Muscle of arm (tissue), 14 donors: ENCODE measurements at places on chromosomes 6 and 20.
A peak's percentile ranks its signal among the peaks of the same experiment; 100 is the strongest.

DNA sequence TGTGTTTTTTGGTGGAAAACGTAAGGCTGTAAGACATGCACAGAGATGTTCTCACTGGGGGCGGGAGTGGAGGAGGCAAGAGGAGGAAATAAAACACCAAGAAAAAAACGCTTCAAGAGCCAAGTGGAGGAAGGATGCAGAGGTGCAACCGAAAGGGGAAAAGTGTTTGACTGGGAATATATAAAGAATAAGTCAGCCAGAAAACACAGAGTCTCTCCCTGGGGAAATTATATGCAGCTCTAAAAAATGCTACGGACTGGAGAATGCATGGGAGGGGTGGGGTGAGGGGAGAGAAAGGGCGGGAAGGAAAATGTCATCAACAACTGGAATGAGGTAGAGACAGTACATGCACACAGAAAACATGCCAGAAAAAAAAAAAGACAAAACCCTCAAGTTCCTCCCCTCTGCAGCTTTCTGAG, 133.5 kb downstream of the SCML4 start:
- peak; percentile 89 for DNase-seq

GRCh38 chr6:27873021-27873940, 38.9 kb downstream of the OR2B2 start:
- peak; percentile 91 for DNase-seq

DNA sequence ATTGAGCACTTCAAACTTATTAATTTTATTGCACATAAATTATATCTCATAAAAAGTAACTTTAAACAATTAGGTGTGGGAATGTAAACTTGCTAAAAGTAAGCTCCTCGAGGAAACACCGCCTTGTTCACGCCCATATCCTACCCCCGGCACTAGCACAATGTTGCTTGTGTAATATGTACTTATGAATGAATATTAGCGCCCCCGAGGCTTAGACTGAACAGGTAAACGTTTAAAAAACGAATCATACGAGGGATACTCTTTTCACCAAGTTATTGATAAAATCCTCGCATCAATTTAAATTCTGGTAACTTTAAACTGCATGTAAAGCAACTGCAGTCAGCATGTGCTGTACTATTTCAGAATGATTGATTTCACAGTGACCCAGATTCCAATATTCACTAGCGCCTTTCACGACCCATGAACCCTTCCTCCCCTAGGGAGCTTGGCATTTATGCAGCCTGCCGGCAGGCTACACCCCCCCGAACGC, 637 bp downstream of the TFB1M start:
- no peak for DNase-seq

DNA sequence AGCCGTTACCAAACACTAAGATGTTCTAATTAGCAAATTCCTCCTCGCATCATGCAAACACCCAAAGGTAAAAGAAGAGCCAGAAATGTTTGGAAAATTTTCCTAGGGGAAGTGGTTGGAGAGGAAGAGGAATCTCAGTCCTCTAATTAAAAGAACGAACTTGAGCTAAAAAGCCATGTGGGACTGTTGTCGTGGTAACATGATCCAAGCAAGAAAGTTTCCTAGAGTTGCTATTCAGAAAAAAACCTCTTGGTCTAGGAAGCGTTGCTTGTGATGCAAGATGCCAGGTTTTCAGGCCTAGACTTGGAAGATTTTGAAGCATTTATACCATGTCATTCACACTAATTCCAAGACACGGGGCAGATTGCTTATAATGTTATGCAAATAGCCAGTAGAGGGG, 106.8 kb upstream of the DOK5 start:
- peak; percentile 35 for DNase-seq

DNA sequence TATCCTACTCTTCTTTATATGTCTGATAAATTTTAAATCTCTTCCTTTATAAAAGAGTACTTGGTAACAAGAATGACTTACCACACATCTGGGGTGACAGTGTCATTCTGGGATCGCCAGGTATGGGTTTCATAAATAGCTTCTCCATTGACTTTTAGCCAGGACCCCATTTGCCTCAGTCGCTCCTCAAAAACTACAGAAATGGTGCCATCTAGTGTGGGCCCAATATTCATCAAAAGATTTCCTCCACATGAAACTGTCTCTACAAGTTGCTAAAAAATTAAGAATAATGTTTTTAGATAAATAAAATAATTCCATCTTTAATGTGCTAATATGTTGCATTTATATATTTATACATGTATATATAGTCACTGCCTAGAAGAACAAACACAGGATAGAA, 9.7 kb downstream of the FUCA2 start:
- no peak for DNase-seq

DNA sequence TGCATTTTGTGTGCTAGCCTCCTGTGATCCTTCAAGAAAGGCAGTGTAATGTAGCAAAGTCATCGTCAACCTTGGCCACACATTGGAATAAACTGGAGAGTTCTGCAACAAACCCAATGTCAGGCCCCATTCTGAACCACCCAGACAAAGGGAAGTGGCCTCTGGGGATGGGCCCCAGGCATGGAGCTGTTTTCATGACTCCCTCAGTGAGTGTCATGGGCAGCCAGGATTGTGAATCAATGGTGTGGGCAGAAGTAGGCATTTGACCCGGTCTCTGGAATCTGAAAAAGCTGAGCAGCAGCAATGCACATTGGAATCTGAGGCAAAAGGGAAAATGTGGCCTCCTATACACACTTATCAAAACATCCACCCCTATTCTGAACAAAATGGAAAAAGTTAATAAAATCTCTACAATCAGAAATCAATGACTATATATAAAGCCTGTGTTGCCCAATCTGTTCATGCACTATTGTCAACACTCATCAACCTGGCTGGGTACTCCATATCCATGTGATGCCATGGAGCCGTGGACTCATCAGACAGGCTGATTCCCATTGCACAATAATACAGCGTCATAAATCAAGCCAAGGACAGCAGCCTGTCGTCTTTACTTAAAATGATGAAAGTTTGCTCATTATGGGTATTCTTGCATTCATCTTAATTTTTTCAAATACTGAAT, 134.9 kb upstream of the STMND1 start:
- no peak for DNase-seq

- no peak for DNase-seq
These were observed 355.4 kb downstream of the CD83 start for GRCh38 chr6:14472986-14473337.

DNA sequence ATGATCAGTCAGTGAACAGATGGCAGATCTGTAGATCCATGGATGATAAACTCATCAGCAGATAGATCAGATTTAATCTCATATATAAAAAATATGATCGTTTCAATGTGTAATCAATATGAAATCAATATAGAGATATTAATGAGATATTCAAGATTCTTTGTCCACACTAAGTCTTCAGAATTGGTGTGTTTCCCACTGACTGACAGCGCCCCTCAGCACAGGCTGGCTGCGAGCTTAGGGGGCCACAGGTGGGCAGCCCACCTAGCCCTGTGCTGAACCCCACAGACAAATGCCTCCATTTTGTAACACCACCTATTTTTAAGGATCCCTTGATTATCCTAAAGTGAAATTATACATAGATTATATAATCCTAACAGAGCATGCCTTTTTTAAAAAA, 32.3 kb downstream of the FRMD1 start:
- no peak for DNase-seq

DNA sequence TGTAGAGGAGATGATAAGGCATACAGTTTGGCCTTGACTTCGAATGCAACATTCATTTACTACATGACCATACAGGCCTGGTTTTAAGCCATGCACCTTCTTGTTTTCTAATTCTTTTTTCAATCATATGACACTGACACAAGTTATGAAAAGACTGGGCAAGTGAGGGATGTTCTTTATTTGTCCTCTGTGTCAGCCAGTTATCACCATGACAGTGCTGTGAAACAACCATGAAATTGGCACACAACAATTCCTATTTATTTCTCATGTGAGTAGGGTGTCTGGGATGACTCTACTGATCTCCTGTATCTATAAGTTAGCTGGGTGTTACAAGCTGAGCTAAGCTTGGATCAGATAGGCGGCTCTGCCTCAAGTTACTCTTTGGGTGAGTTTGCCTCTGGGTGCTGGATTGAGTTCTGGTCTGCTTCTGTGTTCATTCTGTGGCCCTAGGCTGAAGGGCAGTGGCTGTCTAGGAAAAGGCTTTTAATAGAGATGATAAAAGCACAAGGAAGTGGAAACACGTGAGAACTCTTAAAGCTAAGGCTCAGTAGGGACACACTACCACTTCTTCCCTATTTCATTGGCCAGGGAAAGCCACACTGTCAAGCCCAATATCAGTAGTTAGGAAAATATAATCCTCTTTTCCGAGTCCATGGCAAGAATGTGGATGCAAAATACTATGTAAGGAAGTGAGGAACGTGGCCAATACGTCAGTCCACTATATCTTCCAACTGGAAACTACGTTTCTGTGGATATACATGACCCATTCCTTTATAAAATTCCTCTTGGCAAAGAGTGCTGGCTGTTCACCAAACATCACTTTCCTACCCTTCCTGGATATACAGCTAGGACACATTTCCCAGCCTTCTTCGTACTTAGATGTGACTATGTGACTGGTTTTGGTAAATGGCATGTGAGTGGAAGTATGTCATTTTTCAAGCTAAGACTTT, 126.2 kb upstream of the RNF24 start:
- no peak for DNase-seq

DNA sequence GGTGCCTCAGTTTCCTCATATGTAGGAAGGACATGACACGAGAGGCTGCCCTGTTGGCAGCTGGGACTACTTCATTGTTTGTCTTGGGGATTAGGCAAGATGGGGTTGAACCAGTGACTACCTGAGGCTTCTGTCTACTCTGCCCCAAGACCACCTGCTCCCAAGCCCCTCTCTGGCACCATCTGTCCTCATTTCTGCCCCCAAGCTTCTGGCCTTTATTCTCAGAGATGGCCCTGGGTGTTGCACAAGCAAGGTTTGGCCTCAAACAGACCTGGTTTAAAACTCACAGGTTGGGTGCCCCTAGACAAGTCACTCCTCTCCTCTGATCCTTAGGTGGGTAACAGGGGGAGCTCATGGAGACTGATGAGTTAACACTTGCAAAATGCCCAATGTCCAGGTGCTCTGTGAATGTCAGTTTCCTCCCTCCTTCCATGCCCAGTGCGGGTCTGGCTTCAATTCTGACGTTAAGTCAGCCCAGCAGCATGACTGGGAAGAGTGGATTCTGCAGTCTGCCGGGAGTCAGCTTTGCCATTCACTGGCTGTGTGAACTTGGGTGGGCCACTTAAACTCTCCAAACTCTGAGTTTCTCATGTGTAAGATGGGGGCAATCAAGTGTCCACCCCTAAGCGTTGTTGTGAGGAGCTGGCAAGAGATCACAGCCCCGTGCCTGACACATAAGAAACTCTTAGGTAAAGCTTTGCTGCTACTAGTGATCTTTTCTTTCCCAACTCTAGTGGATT, 84.5 kb upstream of the TOX2 start:
- DNase-seq = no peak

- DNase-seq = no peak
These were observed 9.9 kb downstream of the MAFB start for GRCh38 chr20:40679184-40679583.

DNA sequence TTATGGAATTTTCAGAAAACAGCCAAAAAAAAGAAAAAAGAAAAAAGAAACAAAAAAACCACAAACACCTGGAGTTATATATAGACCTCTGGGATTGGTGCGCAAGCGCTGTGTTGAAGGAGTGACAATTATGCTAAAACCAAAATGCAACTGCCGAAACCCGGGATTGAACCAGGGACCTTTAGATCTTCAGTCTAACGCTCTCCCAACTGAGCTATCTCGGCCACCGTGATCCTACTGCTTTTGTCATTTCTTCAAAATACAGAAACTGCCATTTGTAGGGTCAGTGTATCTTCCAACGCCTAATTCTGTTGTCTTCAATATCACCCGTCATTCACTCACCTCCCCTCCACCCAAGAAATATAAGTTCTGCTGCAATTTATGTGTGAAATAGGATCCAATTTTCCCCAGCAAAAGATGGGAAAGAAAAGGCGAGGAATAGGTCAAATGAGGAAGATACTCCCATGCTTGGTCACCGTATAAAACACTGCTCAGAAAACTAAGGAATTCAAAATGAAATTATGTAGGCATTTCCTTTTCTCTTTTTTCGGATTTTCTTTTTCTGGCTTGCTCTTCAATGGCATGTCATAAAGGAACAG, 116.0 kb downstream of the TRIM27 start:
- DNase-seq = no peak

GRCh38 chr20:16229813-16230212, 343.4 kb downstream of the KIF16B start:
- no peak for DNase-seq

GRCh38 chr6:3753228-3753835, 1.8 kb upstream of the PXDC1 start:
- DNase-seq = no peak
